ENCODE measurements at places on chromosomes 3 and 15.

DNA sequence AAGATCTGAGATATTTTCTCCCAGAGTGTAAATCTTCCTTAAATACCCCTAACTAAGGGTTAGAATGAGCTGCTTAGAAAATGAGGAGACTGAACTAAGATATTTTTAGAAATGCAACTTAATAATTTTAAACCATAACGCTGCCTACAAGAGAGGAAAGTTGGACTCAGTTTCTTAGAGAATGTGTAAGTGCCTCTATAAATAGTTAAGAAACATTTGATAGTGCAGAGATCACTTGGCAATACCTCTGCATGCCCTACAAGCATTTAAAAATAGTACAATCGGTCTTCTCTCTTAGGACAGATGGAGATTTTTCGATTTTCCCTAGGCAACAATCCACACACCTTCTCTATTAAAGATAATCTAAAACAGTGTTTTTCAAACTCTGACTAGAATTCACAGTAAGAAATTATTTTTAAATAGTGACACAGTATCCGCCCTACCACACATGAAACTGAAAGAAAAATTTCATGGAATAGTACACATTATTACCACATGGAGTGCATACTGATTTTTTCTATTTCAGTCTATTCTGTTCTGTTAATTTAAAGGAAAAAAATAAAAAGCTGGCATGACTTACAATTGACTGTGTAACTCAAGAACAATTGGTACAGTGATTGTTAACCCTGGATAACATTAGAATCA lies 83.2 kb downstream of the GADL1 start:
- no peak for DNase-seq

DNA sequence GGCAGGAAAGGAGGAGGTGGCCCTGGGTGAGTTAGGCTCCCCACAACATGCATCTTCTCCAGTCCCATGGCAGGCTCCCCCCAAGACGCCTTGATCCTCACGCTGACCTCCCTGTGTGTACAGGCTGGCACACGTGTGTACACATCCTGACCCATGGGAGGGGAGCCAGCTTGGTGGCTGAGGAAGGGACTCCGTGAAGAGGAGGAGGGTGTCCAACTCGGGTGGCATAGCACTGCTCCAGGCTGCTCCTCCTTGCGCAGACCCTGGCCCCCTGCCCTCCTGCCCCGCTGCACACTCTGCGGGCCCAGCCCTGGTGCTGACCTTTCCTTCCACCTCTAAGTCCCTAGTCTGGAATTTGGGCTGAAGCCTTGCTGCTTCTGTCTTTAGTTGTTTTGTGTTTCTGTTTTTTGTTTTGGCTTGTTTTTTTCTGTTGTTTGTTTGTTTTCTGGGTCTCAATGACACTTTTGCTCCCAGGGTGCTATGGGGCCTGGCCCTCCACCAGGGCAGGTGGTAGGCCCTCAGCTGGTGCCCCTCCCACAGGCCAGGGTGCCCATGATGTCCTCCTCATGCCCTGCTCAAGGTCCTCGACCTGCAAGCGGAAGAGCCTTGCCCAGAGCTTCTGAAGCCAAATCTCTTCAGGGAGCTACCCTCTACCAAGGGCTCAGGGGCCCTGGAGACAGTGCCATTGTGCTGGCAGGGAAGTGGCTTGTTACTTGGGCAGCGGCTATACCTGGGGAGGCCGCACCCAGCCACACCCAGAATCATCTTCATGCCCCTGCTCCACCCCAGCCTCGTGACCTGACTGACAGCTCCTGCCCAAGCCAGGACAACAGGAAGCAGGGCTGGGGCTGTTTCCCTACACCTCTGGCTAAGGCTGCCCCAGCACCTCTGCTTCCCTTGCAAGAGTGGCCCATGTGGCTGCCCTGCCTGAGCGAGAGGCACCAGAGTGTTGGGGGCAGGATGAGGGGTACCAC lies 5.1 kb downstream of the EPHB3 start:
- no peak for DNase-seq

DNA sequence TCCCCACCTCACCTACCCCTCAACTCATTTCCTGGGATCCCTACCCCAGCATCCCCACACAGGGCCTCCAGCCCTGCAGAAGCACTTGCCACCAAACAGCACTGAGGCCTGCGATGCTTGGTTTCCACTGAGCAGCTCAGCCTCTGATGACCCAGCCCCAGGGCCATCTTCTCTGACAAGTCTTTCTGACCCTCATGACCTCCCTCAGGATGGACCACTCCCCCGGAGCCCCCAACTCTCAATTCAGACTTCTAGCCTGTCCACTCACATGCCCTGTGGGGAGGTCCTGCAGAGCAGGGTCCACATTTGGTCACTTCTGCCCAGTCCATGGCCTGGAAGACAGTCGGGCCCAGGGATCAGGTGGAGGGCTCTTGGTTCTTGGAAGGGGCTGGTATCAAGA lies 63.4 kb upstream of the SPATA12 start:
- DNase-seq = no peak

DNA sequence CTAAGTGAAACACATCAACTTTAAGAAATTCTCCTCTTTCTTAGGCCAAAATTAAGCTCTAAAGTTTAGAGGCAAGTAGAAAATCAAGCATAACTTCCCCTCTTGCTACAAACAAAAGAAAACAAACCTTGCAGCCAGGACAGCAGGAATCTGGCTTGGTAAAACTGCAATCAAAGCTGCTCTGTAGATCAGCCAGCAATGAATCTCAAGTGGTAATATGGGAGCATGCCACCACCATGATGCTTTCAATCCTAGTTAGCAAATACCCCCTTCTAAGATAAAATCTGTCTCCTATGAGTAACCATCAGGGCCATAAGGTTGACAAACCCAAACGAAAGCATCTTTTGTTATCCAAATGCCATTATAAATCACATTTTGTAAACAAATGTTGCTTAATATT lies 208.3 kb upstream of the PLSCR5 start:
- no peak for DNase-seq

DNA sequence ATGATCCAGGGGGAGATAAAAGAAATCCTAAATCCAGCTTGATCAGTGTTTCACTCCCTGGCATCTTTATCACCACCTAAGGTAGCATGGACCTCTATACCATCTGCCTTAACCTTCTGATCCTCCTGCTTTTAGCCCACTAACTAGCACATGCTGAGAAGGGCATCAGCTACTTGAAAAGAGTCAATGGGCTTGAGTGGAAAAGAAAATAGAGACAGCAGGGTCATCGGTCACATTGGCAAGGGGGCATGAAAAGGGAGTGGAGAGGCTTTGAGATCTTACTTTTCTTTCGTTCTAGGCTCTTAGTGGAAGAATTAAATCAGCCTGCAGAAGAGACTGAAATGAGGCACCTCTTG lies 239 bp upstream of the ZFYVE19 start:
- no peak for DNase-seq

GRCh38 chr15:75347222-75348033 lies 589 bp downstream of the NEIL1 start:
- DNase-seq = peak; percentile 54

DNA sequence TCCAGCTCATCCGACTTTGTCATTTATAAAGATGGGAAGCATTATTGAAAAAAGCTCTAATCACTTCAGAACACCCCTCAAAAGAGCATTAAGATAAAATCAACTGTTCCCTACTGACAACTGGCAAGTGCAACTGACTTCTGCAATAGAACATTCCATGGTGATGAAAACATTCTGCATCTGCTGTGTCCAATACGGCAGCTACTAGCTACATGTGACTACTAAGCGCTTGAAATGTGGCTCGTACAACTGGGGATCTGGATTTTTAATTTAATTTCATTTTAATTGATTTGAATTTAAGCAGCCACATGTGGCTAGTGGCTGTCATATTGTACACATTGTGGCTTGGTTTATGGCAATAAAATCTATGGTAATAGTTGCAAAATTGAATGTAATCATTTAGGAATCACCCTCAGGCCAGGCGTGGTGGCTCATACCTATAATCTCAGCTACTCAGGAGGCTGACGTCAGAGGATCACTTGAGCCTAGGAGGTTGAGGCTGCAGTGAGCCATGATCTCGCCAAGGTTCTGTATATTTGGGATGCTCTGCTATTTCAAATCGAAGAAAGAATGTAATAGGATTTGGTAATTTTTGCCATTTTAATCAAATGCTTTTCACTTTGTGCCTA lies 390.3 kb downstream of the GABRB3 start:
- no peak for DNase-seq

DNA sequence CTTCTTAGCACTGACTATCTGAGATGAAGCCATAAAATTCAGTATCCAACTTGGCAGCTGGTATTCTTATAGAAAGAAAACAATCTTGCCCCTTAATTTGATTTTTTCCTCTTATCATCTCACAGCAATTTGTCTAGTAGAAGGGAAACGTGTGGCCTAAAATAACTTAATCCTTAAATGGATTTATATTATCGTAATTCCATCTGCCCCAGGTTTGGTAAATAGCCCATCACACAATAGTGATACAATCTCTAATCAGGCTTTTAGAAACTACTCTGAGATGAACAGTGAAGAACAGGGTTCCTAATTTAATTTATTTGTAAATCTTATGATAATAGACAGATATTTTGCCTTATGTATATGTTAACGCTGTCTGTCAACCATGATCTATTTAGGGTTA lies 24.8 kb downstream of the PEX5L start:
- no peak for DNase-seq

- no peak for DNase-seq
These were observed 74.1 kb downstream of the LRTM1 start for GRCh38 chr3:54853573-54854404.

- DNase-seq = no peak
These were observed 220.0 kb upstream of the CGNL1 start for GRCh38 chr15:57156210-57156884.

GRCh38 chr3:66372681-66373350 lies 128.0 kb downstream of the LRIG1 start:
- peak; percentile 45 for DNase-seq

Data from CD4-positive, alpha-beta T cell treated with Interleukin-6 at 100 ng/mL for 8 hours (primary cell).